Fibroblast of mammary gland (primary cell): ENCODE measurements at places on chromosomes 3 and 15.

DNA sequence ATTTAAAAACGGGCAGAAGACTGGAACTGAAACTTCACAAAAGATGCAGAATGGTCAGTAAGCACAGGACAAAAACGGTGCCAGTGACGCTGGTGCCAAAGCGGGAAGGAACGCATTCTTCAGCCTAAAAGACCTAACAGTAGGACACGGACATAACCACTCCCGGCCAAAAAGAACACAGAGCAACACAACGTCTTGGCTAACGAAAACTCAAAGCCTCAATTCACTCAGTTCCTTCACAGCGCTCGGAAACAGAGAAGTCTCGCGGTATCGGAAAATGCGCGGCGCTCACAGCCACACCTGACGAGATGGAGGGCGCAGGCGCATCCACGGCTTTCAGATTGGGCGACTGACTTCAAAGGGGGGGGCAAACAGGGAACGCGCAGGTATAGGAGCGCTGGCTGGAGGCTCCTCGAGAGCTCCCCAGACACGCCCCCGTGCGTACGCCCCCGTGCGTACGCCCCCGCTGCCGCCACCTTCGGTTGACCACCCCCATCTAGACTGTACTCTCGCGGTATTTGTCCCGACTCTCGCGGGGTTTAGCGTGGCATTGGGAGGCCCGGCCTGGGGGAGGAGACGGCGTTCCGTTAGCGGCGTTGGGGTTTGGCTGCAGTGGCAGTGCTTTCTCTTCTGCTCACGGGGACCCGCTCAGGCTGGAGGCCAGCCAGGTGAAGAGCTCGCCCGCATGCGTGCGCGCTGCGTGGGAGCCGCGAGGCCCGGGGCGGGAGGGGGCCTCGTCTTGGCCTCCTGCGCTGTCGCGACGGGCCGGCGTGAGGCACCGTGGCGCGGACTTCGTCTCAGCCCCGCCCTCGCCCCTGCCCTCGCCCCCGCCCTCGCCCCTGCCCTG is at the start of gene NKTR:
TSS of gene NKTR (plus strand) at position 576 of the 847 bp plus-strand sequence. CDS start 321 bp downstream, outside the sequence.
- DNase-seq, result peak; percentile 95

DNA sequence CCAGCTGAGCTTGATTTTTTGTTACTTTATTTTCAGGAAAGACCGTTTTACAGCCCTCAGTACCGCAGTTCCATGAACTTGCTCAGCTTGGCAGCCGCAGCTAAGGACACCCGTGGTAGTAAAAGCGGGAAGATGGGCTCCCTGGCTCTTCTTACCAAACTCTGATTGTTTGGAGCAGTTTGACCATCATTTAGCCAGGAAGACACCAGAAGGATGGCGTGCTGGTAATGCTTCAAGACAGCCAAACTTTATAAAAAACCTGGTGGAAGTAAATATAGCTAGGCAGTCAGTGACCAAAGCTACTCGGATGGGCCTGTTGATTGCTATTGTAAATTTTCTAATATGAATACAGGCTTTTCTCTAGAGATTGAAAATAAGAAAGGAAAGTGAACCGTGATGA is 28.9 kb downstream of the POLR2M start:
- DNase-seq, result no peak

DNA sequence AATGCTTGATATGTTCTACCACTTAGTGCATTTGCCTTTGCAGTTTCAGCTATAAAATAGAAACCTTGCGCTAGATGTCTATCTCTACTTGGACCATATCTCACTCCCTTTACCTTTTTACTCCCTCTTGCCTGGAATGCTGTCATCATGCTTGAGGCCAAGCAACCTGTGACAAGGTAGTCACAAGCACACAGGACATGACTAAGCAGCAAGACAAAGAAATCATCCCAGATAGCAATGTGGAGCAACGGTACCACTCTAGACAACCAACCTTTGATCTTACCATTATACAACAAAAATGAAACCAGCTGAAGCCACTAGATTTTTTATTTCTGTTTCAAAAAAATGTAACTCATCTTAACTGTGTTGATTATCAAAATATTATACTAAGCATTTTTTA is 50.5 kb upstream of the SPSB4 start:
- no peak for DNase-seq

GRCh38 chr3:39524107-39524506 is 56.6 kb downstream of the MOBP start:
- DNase-seq, result no peak

DNA sequence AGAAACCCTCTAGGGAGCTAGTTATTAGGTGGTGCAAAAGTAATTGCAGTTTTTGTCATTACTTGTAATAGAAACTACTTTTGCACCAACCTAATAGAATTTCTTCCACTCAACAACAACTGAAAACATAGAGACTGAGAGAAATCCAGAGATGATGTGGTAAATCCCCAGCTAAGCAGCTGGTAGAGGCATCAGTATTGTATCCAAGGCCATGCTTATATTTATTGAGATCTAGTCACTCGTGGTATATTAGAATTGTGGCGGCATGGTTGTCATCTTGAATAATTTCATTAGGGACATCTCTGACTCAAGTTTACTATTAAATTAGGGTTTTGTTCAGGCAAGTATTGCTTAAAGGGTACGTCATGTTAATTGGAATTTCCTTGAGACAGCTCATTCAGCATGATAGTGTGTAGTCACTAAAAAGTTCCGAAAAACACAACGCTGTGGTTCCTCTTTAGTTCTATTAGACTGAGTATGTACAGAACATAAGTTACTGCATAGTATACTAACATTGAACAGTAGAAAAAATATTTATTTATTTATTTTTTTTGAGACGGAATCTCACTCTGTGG is 35.3 kb downstream of the PAK2 start:
- DNase-seq, result peak; percentile 81

DNA sequence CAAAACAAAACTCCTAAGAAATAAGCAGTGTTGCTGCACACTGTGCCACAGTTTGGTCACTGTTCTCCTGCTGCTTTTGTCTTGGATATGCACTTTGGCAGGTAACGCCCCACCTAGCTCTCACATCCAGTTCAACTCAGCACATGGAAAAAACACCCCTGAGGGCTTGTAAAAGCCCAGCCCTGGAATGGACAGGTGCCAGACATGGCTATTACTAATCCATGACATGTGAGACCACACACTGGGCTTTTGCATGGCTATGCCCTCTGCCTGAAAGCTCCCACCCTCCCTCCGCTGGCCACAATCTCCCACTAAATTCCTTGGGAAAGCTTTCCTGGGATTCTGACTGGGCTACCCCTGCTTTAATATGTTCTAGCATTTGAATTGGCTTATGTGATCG is 24.7 kb upstream of the ZBED2 start:
- no peak for DNase-seq

DNA sequence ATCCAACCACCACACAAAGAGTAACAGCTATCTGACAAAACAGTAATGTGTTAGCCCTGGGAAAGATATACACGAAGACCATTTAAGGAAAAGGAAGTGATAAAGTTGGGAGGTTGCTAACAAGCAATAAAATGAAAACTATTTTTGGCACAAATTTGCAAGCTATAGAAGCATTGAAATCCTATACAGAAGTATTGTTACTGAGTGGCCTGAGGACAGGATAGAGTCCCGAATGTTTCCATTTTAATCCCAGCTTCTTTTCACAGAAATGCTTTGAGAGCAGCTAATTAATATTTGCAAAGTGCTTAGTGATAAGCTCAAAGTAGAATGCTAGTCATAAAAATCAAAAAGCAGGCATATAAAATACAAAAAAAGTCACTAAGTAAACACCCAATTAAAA is 51.5 kb downstream of the RAD18 start:
- DNase-seq, result no peak

GRCh38 chr3:141000027-141000663 is 51.0 kb upstream of the SPSB4 start:
- DNase-seq, result peak; percentile 56

DNA sequence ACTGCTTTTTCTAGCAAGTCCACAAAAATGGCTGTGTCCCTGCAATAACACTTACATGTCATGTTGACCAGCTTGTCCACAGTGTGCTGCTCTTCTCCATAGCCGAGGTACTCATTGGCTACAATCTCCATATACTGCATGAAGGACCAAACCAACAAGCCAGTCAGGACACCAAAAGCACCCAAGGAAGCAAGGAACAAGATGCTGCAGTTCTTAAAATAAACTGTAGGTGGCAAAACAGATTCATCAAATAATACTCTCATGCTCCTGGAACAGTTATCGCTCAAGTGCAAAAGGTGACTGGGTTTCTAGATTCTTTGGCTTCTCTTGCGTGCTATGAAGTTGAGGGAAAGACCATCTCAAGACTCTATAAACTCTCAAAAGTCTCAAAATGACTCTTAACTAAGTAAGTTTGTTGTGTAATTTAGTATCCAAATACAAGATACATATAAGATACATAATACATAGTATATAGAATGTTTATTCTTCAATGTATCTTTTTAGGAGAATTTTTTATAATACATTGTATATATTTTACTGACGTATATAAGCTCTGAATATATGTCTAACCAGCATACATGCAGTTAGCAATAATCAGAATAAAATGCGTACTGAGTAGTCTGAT is 57.0 kb downstream of the NEK10 start:
- DNase-seq, result peak; percentile 80

GRCh38 chr3:191915712-191916111 is 454.7 kb downstream of the PYDC2 start:
- peak; percentile 1 for DNase-seq

- no peak for DNase-seq
Measured at GRCh38 chr3:60490992-60491391, 760.3 kb downstream of the FHIT start.

DNA sequence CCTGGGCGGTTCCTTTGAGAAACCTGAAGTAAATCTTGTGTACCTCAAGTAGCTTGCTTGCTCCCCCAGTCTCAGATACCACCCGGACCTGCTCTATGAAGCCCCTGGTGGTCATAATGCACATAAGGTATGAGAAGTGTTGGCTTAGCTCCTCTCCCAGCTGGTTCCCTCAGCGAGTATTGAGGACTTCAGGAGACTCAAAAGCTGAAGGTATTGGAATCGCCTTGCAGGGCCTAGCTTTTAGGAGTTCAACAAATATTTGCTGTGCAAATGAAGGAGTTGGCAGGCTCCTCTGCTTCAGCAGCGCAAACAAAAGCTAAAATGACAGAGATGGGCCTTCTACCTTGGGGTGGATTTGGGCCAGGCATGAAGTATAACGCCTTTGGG is 1.7 kb downstream of the CMTM8 start:
- DNase-seq, result peak; percentile 38

DNA sequence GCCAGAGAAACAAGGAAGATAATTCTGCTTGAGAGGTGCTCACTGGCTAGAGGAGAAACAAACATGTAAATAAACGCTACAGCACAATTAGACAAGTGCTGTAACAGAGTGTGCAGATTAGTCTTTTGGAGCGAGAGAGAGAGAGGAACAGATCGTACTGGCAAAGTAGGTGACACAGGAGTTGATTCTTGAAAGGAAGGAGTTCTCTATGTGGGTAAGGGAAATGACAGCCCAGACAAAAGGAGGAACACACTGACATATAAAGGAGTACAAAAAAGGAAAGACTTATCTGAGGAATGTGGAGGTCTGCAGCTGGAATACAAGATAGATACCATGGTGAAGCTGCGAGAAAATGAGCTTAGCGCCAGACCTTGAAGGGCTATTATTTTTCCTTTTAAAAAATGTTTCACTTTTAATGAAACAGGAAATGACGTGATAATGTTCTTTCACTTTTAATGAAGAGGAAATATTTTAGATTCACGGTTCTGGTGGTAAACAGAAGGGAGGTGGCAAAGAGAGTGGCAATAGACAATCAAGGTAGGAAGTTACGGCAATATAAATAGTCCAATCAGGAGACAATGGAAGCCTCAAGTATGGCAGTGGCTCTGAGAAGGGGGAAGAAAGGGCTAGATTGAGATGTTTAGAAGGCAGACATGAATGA is 202.9 kb downstream of the VPS13C start:
- DNase-seq, result no peak

DNA sequence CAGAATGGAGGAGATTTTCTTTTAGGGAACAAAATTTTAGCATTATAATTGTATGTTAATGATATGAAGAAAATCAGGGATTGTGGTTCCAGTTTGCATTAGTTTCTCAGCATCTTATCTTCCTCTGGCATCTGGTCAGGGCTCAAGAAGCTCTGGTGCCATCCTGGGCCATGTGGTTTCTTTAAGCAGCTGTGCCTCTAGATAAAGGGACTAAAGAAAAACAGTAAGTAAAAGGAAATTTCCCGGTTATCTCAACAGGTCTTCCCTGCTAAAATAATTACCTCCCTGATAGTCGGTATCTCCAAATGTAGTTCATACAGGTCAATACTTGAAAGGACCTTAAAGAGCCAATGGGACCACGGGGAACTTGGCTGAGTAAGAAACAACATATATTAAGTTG is 375.1 kb upstream of the RBMS3 start:
- no peak for DNase-seq

GRCh38 chr3:99911433-99911832 is 93.8 kb downstream of the CMSS1 start:
- no peak for DNase-seq

DNA sequence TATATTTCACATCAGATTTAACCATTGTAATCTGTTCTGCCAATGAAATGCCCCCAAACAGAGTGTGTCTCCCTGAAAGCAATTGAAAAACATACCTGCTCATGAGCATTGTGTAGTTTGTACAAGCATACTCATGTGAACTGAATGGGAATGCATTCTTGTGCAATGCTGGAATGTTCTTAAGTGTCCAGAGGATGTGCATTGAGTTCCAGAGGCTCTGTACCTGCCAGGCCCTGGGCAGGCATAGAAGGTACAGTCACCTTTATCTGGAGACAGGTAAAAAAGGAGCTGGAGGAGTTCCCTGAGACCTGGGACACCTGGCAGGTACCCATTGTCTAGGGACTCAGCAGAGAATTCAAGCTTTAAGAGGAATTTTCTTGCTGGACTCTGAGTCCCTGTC is 2.8 kb downstream of the MRAS start:
- no peak for DNase-seq

GRCh38 chr3:111809186-111809585 is 49.9 kb upstream of the PHLDB2 start:
- DNase-seq, result peak; percentile 68

DNA sequence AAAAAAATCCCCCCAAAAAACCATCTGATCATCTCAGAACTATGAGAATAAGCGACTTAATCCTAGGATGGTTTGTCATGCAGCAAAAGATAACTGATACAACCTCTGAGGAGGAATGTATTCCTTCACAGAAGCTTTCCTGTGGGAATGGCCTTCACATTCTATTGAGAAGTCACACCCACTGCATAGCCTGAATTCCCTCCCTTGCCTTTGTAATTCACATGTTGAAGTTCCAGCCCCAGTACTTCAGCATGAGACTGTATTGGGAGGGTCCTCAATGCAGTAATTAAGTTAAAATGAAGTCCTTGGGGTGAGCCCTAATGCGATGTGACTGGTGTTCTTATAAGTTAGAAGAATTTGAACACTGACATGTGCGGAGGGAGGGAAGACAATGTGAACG is 395.2 kb downstream of the TUSC7 start:
- DNase-seq, result no peak

- no peak for DNase-seq
Measured at GRCh38 chr3:159165961-159166360, 364.1 kb downstream of the MFSD1 start.

- peak; percentile 96 for DNase-seq
Measured at GRCh38 chr3:187954873-187955586, 198.9 kb upstream of the LPP start.

DNA sequence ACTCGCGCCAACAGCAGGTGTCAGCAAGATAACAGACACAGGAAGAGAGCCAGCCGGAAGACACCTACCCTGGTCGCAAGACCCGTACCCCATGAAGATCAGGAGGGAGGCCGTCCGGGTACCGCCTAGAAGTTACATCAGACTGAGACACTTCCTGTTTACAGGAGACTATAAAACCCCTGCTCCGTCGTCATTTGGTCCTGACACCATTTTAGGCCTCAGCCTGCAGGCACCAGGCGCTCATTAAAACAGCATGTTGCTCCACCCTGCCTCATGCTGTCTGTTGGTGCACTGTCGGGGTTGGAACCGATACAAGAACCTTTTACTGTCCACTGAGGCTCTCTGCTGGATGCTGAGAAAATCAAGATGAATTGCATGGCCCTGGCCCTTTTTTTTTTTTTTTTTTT is 15.6 kb upstream of the PRTG start:
- no peak for DNase-seq
